Stimulated activated CD8-positive, alpha-beta memory T cell treated with anti-CD3 and anti-CD28 coated beads, Interleukin-2, amount 100 ng/mL, for 1 hour (primary cell): ENCODE measurements at places on chromosomes 11 and 22.

- no peak for DNase-seq
Observed at GRCh38 chr11:113420808-113421207, 33.2 kb downstream of the ANKK1 start.

DNA sequence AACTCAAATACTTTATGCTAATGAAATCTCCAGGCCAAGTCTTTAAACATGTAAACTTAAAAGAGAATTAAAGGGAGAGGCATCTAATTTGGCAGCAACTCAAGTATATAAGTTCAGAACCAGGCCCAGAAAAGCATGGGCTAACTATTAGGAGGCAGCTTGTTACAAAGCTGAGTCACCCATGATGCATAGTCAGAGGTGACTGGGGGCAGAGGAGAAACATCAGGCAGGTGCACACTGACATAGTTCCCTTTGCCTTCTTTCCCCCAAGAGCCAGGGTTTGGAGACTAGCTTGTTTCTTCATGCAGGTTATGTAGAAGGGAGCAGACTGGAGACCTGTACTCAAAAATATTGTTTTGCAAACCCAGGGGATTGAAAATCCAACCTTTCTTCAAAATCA, 619.0 kb downstream of the SOX6 start:
- DNase-seq, result no peak

- DNase-seq, result no peak
Observed at GRCh38 chr11:3959903-3960265, 104.4 kb downstream of the STIM1 start.

GRCh38 chr11:118552341-118552740, 13.4 kb downstream of the IFT46 start:
- no peak for DNase-seq

GRCh38 chr11:19987331-19987801, 172.9 kb downstream of the DBX1 start:
- DNase-seq, result no peak
